ENCODE measurements at places on chromosomes 12 and 14.
A peak's percentile ranks its signal among the peaks of the same experiment; 100 is the strongest.

- no peak for DNase-seq
These were observed 11.5 kb downstream of the ADCY4 start for GRCh38 chr14:24323341-24323740.

GRCh38 chr12:24522736-24523135 is 426.2 kb downstream of the BCAT1 start:
- DNase-seq, result no peak

DNA sequence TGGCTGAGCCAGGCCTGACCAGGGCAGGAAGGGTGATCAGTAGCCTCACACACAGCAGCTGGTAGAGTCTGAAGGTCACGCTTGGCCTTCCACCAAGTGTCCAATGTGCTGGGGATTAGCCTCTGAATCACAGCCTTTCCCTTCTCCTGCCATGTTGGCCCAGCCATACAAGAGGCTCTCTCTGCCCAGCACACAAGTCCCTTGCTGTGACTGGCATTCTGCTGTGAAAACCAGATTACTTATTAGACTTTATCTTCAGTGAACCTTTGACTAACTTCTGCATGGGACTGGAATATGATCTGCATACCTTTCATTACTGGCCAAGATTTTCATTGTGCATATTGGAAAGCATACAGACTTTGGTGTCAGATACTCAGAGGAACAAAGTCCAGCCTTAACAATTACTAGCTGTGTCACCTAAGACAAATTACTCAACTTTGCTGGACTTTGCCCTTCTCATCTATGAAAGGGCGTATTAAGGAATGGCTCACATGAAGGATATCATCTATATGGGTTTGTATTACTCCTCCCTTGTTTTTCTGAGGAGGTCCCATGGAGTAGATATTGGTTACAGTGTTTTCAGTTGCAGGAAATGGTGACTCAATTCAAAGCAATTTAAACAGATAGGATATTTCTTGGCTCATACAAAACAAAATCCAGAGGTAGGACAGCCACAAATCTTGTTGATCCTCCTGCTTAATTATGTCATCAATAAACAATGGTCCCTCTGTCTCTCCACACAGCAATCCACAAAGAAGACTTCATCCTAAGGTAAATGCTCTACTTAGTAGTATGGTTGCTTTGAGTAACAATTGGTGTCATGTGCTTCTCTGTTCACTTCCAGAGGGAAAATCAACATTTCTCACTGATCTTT is 99.6 kb downstream of the DYRK2 start:
- no peak for DNase-seq

DNA sequence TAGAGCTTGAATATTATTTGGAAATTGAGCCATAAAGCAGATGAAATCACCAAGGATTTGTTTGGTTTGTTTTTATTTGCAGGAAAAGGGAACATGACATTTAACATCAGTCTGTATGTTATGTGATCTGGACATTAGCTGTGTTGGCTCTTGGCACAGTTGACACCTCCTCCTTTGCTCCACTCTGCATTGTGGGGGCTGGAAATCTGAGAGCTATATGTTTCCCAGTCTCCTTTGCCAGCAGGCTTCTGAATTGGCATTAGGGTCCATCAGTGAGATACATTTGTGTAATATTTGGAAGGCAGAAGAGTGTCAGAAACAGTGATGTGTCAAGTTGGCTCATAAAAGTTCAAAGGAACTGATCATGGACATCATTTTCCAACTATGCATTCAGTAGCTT is 322.1 kb upstream of the ATP2B1 start:
- DNase-seq, result no peak

GRCh38 chr14:73645248-73645610 is 443 bp downstream of the DNAL1 start:
- no peak for DNase-seq

GRCh38 chr12:116885491-116885890 is 4.2 kb upstream of the HRK start:
- peak; percentile 50 for DNase-seq

DNA sequence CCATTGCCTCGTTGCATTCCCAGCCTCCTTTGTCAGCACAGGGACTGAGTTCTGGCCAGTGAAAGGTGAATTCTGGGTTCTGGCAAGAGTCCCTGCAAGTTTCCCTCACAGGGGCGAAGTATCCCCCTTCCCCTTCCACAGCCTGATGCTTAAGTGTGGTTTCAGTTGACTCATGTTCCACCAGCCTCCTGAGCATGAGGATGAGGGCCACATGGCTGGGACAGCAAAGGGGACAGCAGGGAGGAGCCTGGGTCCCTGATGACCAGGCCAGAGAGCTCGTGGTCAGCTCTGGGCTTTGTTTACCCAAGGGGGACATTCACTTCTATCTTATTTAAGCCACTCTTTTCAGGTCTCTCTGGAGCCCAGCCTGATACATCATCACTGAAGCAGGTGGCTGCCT is 36.5 kb downstream of the CACNA2D4 start:
- DNase-seq, result no peak

GRCh38 chr14:90504643-90505042 is 107.8 kb downstream of the CALM1 start:
- DNase-seq, result no peak

DNA sequence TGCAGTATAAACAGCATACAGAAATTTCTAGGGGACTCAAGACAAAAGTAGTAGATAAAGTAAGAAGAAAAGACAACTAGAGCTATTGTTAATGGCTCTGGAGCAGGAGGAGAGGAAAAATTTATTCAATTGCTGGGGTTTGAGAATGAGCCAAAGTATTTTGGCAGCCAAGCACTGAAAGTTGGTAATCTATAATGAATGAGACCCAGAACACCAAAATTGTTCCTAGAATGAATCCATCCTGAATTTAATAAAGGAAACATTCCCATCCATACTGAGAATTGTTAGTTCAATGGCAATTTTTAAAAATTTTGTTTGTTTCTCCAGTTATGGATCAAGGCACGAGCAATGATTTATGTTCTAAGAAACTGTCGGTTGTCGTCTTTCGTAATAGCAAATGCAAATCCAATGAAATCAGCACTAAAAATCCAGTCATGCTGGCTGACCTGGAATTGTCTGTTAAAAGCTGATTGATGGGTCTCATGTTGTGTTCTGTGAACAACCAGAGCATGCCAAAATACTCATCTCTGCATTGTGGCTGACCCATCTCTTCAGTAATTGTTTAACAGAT is 170.9 kb upstream of the LMNTD1 start:
- no peak for DNase-seq

- DNase-seq, result no peak
These were observed 79.0 kb upstream of the PRKD1 start for GRCh38 chr14:30006695-30007094.
